Naive B cell (primary cell): ENCODE measurements at places on chromosomes 13 and 19.

DNA sequence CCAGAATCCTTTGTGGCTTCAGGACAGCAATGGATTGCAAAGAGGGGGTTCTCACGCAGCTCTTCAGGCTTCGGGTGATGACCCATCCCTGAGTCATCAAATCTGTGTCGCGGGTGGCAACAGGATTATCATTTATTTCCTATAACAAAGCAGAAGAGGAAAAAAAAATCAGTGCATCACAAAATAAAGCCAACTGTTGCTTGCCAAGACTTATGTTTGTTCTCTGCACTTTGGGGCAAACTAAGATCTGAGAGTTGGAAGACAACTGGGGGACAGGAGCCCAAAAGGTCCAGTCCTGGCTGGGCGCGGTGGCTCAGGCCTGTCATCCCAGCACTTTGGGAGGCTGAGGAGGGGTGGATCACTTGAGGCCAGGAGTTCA lies 6.4 kb downstream of the GNA15 start:
- DNase-seq: no peak

DNA sequence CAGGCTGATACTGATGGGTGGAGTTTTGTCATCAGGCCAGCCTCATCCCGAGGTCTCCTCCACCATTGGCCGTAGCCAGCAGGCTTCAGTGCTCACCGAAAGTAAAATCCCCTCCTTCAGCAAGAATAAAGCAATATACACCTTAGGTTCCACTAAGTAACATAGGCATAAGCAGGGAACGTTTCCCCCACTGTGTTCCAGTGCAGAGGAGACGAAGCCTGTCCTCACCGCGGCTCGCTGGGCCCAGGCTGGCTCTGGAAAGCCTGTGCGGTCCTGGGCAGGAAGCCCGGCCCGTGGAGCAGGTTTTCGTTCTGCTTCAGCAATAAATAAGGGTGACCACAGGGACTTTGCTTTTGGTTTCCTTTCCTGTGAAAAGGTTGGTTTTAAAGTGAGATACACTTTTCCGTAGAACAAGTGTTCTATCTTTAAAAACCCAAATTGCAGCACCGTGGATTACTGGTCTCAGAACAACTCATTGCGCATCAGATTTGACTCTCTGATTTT lies 16.3 kb upstream of the TEX29 start:
- no peak for DNase-seq

DNA sequence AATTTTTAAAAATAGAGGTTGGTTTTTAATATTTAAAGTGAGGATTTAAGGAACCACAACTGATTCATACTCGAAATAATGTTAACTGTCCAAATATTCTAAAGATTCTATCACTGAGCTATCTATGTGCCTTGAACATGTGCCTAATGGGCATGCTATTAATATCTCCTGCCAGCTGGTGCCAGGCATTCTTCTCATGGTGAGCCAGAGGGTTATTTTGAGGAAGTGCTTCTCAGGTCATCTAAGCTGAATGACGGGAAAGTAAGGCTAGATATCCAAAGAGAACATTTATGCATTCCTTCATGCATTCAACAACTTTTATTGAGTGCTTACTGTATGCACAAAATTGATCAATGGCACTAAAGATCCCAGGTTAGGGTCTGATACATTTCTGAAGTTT lies 138.2 kb downstream of the PIBF1 start:
- DNase-seq: no peak

DNA sequence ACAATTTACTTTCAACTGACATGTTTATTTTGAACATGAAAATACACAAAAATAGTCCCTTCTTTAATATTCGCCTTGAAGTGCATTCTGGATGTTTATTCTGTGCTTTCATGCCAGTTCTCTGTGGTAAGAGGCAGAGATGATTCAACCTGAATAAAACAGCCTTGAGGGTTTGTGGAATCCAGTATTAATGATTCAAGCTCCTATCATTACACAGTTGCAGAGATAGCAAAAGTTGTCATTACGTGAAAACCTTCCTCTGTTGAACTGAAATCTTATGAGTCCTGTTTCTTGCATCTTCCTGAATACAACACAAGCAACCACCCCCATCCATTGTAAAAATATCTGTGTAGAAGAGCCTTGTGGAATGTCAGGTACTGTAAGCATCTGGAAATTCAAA lies 142.3 kb upstream of the HTR2A start:
- no peak for DNase-seq

- no peak for DNase-seq
These were observed 3.5 kb downstream of the KCTD15 start for GRCh38 chr19:33800012-33800680.

DNA sequence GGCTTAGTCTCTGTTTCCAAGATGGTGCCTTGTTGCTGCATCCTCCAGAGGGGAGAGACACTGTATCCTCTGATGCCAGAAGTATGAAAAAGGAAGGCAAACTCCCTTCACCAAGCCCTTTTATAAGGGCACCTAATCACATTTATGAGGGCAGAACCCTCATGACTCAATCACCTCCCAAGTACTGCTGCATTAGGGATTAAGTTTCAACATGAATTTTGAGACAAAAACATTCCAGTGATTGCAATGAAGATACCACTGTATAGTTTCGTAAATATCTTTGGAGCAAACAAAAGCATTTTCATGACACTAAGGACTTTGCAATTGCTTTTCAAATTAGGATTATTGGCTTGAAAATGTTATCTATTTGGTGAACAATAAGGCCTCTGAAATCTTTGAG lies 63.8 kb downstream of the RNF17 start:
- no peak for DNase-seq

GRCh38 chr13:28117689-28118377 lies 17.5 kb upstream of the FLT3 start:
- DNase-seq: no peak

GRCh38 chr19:34131100-34131499 lies 41.2 kb upstream of the LSM14A start:
- no peak for DNase-seq

DNA sequence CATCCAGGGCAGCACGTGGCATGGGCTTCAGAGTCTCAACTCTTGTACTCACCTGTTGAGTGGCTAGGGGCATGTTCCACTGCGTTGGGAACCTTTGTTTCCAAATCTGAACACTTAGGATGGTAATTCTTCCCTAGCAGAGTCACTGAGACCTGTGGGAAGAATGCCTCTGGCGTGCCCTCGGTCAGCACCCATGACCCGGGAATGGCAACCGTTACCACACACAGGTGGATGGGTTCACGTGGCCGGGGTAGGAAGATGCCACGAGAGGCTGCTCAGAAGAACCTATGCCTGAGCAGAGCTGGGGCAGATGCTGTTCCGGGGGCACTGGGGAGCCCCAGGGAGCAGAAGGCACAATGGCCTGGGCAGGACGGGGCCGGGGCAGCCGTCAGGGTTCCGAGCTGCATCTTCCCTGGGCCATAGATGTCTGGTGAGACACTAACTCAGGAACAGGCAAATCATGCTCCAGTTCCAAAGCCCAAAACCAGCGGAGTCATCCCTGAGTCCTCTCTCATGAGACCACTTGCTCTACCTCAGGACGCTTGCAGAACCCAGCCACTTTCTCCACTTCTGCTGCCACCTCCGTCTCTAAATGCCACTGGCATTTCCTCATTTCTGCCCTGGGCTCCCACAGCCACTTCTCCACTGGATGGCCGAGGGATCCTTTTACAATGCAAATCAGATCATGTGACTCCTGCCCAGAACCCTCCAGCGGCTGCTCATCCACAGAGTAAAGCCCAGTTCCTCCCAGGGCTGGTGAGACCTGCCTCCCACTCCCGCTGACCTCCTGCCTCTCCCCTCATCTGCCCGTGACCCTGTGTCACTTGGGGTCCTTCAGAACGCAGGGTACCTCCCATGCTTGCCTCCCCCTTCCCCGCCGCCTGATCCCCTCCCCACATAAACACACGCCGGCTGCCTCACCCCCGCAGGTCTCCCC lies 36.7 kb downstream of the FAM124A start:
- no peak for DNase-seq

- DNase-seq: no peak
These were observed 810 bp downstream of the CBY2 start for GRCh38 chr13:45702869-45703391.

DNA sequence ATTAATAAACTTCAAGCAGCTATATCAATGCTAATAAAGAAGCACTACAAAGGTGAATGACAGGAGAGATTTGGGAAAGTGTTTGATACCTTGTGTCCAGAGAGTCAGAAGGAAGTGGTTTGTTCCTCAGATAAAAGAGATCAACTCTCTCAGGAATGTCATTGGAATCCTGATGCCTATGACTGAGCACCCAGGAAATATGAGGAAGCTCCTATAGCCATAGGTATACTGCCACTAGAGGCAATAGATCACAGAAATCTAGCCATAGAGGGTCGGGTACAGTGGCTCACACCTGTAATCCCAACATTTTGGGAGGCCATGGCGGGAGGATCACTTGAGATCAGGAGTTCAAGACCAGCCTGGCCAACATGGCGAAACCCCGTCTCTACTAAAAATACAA lies 612.6 kb downstream of the DACH1 start:
- DNase-seq: no peak

GRCh38 chr13:48492470-48493065 lies 40.3 kb downstream of the RCBTB2 start:
- DNase-seq: peak; percentile 92

- DNase-seq: no peak
These were observed 1434.7 kb upstream of the PRR20A start for GRCh38 chr13:55705971-55706370.

- DNase-seq: no peak
These were observed 125.0 kb downstream of the HS6ST3 start for GRCh38 chr13:96214824-96215445.

DNA sequence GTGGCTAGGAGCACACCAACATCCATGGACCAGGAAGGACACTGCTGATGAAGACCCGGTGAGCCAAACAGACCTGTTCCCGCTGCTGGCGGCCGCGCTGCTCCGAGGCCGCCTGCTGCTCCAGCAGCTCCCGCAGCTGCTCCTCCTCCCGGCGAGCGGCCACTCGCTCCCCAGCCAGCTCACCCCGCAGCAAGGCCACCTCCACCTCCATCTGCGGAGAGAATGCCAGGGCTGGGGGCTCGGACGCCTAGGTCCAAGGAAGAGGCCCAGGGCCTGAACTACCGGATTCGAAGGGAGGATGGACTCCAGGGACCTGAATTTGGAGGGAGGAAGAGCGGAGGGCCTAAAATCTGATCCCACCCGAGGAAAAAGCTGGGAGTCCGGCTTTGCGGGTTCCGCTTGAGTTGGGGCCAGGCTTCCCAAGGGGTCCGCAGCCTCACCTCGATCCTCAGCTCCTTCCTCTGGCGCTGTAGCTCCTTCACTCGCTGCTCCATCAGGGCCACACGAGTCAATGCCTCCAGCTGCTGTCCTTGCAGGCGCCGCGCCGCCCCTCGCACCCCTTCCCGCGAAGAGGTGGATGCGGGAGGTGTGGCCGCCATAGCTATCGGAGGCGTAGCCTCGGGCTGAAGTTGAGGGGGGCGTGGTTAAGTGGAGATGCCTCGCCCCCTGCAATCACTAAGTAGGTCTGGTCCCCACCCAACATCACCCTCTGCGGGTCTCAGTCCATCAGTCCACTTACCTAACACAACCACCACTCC lies 2.7 kb downstream of the PHLDB3 start:
- DNase-seq: no peak

GRCh38 chr13:111142472-111142871 lies 27.4 kb downstream of the ARHGEF7 start:
- no peak for DNase-seq

- no peak for DNase-seq
These were observed 468 bp upstream of the SLC39A3 start for GRCh38 chr19:2740314-2740656.

- DNase-seq: no peak
These were observed at the start of gene SLITRK1 for GRCh38 chr13:83881917-83882605. TSS of gene SLITRK1 (minus strand) at chr13:83882474. CDS start at chr13:83881507, 967 bp downstream.

- no peak for DNase-seq
These were observed 9.7 kb downstream of the PRKCSH start for GRCh38 chr19:11445141-11445540.

GRCh38 chr13:41813426-41813825 lies 147.5 kb downstream of the VWA8 start:
- DNase-seq: no peak

DNA sequence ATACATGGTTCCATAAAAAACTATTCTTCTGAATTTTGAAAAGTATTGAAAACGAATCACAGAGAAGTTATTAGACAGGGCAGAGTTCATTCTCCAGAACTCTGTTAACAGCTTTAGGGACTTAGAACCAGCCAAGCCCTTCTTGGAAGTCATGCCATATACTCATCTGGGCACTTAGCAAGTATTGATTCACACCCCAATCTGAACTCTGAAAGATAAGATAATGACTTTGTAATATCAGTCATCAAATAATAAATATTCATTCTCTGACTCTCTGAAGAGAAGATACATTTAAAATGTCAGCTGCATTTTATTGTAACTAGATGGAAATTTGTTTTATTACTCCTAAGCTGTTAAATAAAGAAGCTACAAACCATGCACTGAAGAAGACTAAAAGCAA lies 43.8 kb upstream of the ITM2B start:
- no peak for DNase-seq

GRCh38 chr13:94346261-94347019 lies 133.0 kb downstream of the DCT start:
- no peak for DNase-seq

- peak; percentile 64 for DNase-seq
These were observed 8.3 kb upstream of the TLE6 start for GRCh38 chr19:2969104-2969504.

GRCh38 chr13:71801165-71801760 lies 65.7 kb downstream of the DACH1 start:
- DNase-seq: no peak

- DNase-seq: no peak
These were observed 30.3 kb downstream of the ADPRHL1 start for GRCh38 chr13:113422807-113423519.

DNA sequence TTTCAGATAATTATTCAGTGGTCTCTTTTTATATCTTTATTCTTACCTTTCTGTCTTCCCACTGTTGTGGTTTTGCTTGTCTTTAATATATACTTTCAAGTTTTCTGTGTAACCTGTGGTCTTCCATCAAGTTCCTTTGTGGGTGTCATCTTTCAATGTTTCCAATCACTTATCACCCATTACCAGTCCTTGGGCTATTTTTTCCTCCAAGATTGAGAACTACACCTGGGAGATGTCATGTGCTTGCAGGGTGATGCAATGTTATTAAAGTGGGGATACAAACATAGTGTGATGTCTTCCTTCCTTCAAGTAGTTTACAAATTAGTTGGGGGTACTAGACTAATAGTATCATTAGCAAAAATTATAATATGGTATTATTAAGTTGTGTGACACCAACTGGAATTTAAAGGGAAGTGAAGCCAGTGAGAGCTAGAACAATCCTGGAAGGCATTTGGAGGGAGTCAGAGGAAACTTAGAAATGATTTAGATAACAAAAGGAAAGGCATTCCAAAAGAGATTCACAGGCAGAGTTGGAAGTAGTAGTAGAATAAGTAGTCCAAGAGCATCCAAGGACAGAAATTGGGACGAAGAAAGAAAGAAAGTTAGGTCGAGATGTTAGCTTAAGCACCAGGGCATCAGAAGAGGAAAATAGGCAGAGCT lies 3.4 kb downstream of the FNDC3A start:
- no peak for DNase-seq

DNA sequence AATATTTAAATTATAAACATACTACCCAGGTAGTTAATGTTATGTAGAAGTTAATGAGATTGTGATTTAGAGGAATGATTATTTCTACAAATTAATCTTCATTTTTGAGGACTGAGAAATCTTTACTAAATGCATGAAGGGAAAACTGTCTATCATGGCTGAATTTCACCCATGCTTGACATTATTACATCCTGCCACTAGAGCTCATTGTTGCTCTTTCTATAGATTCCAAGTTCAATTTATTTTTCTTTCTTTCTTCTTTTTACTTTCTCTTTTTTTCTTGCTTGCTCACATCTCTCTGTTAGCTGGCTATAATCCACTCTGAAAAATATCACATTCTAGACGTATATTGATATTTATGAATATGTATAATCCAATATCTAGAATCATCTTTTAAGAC lies 505.0 kb upstream of the KLHL1 start:
- no peak for DNase-seq
